ENCODE measurements at places on chromosomes 12 and 14.

- no peak for DNase-seq
Measured at GRCh38 chr12:93594766-93595311, 22.4 kb downstream of the SOCS2 start.

DNA sequence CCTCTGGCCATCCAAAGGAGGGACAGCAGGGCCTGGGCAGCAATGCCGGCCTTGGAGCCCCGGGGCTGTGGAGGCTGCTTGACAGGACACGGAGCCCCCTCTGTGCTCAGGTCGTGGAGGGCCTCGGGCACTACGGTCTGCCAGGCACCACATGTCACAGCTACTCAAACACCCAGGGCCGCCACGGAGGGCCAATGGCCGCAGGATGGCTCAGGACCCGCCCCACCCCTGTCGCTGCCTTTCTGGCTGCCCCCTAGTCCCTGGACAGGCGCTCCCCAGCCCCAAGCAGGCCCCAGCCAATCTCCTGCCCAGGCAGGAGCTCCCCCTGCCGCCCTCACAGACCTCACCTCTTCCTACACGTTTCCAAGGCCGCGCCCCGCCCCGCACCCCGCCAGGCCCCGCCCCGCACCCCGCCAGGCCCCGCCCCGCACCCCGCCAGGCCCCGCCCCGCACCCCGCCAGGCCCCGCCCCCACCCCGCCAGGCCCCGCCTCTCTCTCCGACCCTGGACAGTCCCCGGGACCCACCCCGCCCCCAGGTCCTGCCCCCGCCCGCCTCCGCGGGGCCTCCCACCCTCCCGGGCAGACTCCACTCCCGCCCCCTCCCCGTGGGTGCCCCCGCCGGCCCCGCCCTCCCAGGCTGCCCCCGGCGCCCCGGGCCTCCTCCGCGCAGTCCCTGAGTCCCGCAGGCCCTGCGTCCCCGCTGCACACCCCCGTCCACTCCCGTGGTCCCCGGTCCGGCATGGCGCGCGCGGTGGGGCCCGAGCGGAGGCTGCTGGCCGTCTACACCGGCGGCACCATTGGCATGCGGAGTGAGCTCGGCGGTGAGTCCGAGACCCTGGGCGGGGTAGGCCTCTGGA is at the start of gene ASPG:
Gene ASPG, plus strand, starts transcription at position 669 of the 857 bp plus-strand sequence. Its CDS starts 71 bp downstream, at position 740.
- no peak for DNase-seq

DNA sequence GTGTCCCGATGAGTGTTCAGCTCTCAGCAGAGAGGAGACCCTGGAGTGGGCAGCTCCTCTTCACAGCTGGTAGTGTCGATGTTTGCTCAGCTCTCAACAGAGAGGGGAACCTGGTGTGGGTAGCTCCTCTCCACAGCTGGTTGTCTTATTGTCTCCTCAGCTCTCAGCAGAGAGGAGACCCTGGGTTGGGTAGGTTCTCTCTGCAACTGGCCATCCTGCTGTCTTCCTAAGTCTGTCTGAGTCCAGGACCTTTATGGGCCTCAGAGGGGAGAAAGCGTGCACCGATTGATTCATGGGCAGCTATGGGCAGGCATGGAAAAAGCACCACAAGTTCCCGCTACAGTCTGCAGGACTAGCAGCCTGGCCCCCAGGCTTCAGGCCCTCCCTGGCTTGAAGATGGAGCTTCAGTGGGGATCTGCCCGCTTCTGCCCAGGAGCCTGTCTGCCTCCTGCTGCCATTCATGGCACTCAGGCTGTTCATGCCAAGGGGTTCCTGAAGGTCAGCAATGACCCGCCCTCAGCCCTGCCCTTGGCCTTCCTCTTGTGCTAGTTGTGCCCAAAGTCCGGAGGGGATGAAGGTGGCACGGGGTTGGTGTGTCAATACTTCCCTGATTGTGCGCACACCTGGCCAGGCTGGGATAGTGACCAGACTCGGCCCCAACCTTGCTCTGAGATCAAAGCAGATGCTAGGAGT is 224.2 kb downstream of the KCNC2 start:
- DNase-seq = no peak

GRCh38 chr14:50725761-50726160 is 57.7 kb upstream of the SAV1 start:
- no peak for DNase-seq

DNA sequence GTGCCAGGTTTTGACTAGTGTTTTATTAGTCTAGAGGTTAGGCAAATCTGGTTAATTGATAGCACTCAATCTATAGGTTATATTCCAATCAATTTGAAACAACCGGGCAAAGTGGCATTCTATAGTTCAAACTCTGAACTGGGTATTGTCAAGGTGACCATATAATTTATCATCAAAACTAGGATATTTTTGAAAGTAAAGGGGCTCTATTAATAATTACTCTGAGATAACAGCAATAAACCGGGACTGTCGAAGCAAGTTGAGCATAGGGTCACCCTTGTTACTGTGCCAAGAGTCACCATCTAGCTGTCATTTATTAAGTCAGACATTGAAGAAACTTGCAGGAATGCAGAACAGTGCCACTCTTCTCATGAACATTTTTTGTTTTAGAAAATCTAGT is 321.2 kb downstream of the RAD51B start:
- no peak for DNase-seq

- DNase-seq = no peak
Measured at GRCh38 chr12:113083863-113084435, 27.4 kb downstream of the DTX1 start.

- no peak for DNase-seq
Measured at GRCh38 chr12:114799574-114800487, 115.9 kb upstream of the TBX3 start.

DNA sequence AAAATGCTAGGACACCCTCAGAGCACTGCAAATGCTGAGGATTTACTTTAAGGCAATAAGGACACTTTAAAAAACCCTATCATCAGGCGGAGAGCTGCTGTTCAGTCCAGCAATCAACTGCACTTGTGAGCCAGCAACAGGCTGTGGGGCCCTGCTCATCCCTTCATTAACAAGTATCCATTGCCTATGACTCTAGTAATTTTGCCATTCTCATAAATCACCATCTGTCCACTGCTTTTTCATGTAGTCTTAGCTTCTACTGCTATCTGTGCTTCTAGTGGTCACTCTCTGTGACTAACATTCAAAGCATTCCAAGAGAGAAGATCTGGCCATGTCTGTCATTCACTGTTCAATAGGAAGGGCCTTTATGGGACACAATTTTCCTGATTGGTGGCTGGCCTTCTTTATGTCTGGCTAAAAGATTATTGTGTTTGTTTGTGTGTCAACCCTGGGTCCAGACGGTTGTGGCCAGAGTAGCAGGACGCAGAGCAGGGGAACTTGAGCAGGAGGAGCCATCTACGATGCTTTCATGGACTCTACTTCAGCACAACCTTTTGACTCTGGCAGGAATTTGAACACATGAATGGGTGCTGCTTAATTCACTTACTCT is 3.6 kb upstream of the KRAS start:
- no peak for DNase-seq

- DNase-seq = no peak
Measured at GRCh38 chr14:63011623-63012022, 33.6 kb downstream of the KCNH5 start.

GRCh38 chr14:97584528-97584927 is 787.3 kb downstream of the VRK1 start:
- no peak for DNase-seq

- no peak for DNase-seq
Measured at GRCh38 chr14:68772761-68773381, 20.0 kb downstream of the ZFP36L1 start.

DNA sequence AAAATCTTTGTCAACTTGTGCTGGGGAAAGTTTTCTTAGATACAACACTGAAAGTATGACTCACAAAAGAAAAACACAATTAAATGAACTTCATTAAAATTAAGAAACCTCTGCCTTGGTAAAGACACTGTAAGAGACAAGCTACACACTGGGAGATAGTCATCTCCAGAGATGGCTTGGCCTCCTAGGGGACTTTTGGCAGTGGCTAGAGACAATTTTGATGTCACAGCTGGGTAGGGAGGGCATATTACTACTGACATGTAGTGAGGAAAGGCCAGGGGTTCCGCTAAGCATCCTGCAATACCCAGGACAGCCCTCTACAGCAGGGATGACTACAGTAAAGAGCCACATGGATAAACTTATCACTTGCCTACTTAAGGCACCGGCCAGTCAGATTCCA is 8.7 kb upstream of the RNASE4 start:
- no peak for DNase-seq

DNA sequence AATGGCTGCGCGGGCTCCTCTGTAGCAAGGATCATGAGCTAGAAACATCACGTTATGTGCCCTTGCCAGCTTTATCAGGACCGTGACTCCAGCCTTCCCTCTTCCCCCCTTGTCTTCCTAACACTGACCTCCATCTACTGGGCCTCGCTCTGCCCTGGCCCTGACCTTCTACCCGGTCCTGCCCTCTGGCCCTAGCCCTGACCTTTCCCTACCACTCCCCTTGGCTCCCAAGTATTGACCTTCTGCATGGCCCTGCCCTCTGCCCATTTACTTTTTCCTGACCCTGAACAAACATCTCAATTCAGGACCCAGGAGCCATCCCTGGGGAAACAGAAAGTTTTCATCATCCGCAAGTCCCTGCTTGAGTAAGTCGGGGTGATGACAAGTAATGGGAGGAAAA is 2.0 kb downstream of the SOAT2 start:
- no peak for DNase-seq

DNA sequence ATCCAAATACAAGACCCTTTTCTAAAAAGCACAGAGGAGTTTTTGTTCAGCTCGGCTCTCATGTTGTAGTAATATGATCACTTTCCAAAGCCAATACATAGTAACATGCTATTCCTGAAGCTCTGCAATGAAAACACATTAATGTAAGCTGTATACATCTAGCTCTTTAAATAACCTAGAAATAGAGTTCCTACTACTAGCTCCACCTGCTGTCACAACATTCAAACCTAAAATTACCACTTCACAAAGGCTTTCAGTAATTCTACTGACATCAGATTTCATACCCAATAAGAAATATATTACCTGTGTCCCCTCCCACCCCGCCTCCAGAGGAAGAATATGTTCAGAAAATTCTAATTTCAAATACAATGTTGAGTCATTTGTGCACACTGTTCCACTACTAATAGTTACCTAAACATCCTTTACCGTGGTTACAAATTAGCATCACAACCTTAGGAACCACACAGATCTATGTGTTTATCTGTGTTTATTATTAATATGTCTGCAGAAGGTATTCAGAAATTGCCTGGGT is 17.8 kb downstream of the EFCAB11 start:
- DNase-seq = peak; percentile 26

- DNase-seq = no peak
Measured at GRCh38 chr14:81170829-81171195, 49.9 kb downstream of the GTF2A1 start.

All from fibroblast of pulmonary artery (primary cell).